Fibroblast of skin of back (primary cell): ENCODE measurements at places on chromosomes 4 and X.
A peak's percentile ranks its signal among the peaks of the same experiment; 100 is the strongest.

GRCh38 chrX:129959493-129959832 lies 23.0 kb upstream of the BCORL1 start:
- DNase-seq: peak; percentile 34

GRCh38 chr4:59553063-59553720 lies 1646.9 kb upstream of the ADGRL3 start:
- peak; percentile 83 for DNase-seq

GRCh38 chr4:142500966-142501365 lies 345.1 kb downstream of the INPP4B start:
- DNase-seq: no peak

DNA sequence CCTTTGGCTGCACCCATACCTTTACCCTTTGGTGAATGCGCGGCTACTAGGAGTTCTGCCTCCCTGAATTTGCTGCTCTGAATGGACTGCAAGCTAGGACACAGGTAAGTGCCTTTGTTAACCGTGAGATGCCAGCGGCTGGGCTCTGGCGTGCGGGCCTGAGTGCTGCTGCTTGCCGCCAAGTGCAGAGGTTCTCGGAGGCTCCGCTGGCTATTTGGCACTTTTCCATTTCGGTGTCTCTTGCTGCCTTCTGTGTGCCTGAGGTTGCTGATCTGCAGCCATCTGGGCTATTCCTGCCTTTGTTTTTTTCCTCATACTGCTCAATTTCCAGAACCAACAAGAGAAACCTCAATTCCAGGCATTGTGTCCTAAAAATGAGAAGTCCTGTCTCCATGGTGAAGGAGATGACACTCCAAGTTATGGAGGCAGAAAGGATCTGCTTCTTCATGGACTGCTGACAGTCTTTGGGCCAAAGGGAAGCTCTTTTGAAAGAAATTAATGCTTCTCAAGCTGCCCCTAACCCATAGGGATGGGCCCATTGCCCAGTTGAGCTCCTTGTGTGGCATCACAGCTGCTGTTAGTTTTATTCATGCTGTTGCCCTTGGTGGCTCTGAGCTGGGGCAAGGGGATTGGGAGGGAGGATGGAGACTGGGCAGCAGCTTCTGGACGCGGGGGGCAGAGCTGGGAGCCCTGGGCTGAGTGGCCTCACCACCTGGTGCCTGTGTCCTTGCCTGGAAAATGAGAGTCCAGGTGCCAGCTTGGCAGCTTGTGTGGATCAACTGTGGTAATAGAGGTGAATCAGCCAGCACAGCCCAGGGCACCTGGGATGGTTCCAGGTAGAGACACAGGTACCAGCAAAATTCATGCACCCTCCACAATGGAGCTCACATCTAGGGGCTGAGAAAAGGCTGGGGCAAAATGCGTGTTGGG lies 3.8 kb upstream of the TBC1D14 start:
- no peak for DNase-seq

DNA sequence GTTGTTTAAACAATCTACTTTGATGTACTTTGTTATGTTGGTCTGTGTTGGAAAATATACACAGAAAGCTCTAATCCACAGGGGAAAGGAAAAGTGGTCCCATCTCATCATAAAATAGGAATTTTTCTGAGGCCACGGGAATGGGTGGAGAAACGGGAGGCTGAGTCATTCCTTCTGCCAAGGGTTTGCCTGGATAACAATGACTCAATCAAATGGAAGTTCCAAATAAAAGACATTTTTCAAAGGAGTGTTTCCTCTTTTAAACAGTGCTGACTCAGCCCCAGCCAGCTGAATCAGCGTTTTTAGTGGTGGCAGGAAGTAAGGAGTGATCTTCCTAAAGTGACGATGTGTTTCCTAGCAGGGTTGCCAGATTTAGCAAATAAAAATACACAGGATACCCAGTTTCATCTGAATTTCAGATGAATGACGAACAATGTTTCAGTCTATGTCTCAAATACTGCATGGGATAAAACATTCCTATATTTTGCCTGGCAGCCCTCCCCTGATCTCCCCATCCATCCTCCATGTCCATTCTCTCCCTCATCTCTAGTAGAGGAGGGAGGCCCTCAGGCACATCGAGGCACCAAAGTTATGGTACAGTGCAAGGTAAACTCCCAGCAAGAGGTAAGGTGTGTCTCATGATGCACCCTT lies 345.4 kb upstream of the GATB start:
- peak; percentile 98 for DNase-seq
